Endodermal cell (in vitro differentiated cells): ENCODE measurements at places on chromosomes 7 and 10. TPM values are rescaled to one million over a fixed set of nuclear protein-coding genes. Genes with fewer than 3 reads are reported as not detected.

- DNase-seq: no peak
Observed at GRCh38 chr10:113503930-113504329, 48.9 kb upstream of the HABP2 start.

GRCh38 chr7:45681596-45682357 is 107.6 kb downstream of the ADCY1 start:
- DNase-seq: peak; percentile 35

DNA sequence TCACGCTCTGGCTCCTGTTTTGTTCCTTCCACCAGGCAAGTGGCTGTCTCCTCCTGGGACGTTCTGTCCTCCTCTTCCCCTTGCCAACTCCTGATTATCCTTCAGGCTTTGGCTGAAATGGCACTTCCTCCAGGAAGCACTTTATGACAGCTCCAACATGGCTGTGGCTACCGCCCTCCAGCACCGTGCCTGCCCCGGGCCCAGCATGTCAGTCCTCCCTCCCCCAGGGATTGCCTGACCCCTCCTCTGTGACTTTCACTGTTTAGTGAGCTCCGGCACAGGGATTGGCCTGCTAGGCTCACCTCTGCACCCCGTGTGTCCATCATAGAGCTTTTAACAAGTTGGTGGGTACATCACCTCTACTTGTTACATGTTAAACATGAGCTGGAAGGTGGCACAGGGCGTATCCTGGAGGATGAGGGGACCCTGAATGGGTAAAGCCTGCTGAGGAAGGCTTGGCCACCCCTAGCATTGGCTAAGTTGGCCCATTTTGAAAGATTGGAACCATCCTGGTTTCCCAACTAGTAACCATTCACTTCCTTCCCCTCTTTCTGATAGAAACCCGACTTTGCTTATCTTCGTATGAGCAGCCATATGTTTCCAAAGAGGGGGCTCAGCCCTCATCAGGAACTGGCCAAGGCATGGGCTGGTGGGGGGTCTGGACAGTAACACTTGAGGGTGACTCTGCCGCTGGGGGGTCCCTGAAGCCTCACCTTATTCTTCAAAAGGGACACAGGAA is 10.5 kb upstream of the ADAMTS14 start:
- DNase-seq: no peak

GRCh38 chr10:69636626-69637605 is 6.9 kb downstream of the FAM241B start:
- DNase-seq: peak; percentile 86

- DNase-seq: no peak
Observed at GRCh38 chr7:101939136-101939695, 121.8 kb downstream of the CUX1 start.

DNA sequence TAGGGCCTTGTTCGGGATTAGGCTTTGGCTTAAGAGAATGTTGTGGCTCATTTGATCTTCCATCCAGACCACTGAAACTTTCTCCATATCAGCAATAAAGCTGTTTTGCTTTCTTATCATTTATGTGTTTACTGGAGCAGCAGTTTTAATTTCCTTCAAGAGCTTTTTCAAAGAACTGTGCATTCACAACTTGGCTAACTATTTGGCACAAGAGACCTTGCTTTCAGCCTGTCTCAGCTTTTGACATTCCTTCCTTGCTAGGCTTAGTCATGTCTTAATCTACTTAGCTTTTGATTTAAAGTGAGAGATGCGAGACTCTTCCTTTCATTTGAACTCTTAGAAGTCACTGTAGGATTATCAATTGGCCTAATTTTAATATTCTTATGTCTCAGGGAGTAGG is 19.1 kb upstream of the AKR1B1 start:
- no peak for DNase-seq

DNA sequence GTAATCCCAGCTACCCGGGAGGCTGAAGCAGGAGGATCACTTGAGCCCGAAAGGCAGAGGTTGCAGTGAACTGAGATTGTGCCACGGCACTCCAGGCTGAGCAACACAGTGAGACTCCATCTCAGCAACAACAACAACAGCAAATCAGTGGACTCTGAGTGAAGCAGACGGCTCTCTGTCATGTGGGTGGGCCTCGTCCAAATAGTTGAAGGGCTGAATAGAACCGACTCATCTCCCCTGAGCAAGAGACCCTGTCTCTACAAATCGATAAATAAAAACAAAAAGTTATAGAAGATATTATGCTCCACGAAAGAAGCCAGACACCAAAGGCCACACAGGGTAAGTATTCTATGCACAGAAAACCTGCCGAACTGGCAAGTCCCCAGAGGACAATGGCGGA is 45.9 kb downstream of the UNCX start:
- no peak for DNase-seq

GRCh38 chr7:131950758-131951157 is 394.3 kb upstream of the PODXL start:
- no peak for DNase-seq

GRCh38 chr7:91514591-91514990 is 250.4 kb downstream of the FZD1 start:
- no peak for DNase-seq

DNA sequence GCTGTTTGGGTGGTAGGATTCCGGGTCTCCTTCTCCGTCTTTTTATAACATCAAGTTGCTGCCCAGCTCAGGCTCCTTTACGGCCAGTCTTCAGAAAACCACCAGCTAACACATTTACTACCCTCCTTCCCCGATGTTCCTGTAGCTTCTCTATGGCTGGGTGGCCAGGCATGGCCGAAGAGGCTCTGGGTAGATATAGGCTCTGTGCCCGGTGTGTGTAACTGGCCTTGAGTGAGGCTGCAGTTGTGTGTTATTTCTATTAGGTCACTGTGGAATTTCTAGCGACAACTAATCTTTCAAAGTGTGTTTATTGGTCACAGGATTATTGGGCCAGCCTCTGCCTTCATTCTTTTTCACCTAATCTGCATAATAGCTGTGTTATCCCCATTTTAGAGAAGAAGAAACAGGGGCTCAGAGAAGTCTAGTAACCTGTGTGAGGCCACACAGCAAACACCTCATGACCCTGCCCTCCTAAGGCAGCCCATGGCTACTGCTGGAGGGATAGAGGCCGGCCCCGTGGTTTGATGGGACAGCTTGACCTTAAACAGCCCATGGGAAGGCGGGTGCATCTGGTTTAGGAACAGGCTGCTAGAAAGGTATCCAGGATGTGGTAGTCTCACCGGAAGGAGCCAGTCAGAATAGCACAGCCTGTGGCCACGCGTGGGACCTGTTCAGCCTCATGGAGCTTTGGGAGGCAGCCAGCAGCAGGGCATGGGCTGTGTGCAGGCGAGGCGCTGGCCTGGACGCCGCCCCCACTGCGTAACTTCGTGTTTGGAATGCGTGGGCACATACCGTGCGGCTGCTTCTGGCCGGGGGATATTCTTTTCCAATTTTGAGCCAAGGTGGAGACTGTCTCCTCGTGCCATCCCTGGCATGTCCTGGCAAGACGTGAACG is 29.7 kb downstream of the HTRA1 start:
- no peak for DNase-seq

GRCh38 chr7:155699180-155699579 is 54.7 kb downstream of the RBM33 start:
- no peak for DNase-seq

DNA sequence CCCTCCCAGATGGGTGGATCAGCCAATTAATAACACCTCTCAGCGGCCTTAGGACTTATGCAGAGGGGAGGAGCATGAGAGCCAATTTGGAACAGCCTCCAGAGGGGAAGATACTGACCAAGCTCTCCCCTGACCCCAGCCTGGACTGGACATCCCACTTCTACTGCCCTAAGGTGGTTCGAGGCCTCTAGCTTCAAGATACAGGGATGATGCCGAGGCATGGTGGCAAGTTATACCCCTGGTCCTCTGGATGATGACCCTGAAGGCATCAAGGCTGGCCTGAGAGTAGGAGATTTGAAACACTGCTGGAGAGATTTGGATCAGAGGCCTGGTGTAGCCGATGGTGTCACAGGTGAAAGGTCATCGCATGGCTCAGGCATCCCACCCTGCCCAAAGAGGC is 3.2 kb downstream of the CDH23 start:
- peak; percentile 28 for DNase-seq

GRCh38 chr7:93147363-93147762 is 822 bp downstream of the SAMD9L start:
- DNase-seq: peak; percentile 47

- no peak for DNase-seq
Observed at GRCh38 chr10:120943542-120943941, 92.4 kb downstream of the WDR11 start.

DNA sequence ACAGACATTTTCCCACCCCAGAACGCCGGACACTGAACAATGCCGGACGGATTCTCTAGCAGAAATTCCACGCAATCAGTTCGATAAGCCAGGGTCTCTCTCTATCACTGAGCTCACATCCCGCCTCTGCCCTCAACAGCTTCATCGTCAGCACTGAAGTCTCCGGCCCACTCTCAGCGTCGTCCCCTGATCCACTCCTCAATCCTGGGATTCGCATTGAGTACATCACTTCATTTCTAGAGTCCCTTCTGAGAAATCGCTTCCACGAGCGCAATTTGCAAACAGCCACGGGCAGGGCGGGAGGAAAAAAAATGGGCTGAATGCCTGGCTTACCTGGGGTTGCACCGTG is 365 bp downstream of the YME1L1 start:
- no peak for DNase-seq

DNA sequence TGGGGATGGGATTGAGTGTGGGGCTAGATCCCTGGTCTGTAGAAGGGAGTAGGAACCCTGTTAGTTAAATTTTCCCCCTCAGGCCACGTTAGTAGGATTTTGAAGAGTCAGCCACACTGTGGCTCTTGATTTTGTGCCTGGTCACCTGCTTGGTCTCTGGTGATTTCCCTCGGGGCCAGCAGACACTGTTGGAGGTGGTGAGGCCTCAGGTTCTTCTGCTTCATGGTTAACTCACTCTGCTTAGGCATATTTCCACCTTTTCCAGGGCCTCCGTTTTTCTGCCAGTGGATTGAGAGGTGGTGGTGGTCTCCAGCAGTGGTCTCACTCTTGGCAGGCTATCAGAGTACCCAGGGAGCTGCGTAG is 4.1 kb downstream of the TSPAN14 start:
- DNase-seq: no peak

GRCh38 chr7:154776350-154776749 is 226.6 kb downstream of the PAXIP1 start:
- no peak for DNase-seq

DNA sequence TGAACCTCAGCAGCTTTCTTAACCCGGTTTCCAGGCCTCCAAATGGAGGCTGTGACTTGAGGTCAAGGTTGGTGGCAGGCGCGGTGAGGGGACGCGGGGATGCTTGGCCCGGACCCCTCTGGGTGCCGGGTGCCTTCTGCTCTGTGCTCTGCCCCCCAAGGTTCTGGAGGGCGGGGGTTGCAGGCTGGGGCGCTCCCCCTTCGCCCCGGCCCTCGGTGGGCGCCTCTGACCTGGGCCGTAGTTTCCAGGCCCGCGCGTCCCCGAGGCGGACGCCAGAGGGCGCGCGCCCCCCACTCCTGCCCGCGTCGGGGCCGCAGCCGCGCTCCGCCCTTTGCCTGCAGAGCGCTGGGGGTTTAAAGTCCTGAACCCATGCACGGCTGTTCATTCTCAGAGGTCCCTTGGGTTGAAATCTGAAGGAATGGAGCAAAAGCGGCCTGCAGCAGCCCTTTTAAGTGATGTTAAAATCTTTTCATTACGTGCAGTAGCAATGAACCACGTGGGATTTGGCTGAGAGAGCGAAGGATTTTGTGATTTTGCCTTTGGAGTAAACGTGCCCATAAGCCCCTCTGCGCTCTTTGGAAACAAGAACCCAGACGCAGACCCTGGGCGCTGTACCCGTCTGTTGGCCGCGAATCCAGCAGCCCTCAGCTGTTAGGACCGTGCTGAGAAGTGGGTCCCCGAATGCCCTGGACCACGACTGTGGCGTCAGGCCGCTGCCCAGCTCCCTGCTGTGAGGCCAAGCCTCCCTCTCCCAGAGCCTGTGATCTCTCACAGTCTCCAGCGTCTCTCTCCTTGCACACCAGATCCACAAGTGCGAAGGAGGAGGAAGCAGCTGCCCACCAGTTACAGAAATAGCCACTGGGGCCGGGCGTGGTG is 135.0 kb downstream of the ACTR3B start:
- peak; percentile 84 for DNase-seq

DNA sequence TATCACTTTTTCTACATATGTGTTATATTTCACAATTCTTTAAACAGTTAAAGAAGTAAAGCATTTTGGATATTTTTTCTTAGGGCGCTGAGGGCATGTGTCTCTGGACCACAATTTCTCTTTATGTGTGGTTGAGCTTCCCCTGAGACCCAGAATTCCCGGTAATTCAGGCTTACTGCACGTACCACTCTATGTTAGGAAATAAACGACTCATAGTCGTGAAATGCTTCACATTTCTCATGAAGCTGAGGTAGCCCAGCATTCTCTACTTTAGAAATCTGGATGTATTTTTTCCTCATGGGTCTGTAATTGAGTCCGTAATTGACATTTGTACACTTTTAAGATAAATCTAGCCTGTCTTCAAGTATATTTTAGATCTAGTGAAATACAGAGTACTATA is 170.6 kb downstream of the FZD1 start:
- no peak for DNase-seq

Gene AQP1
- total RNA-seq: 0.26 and 0.45 TPM in 2 replicates

Gene EGR2
- total RNA-seq: 0.24 to 0.84 TPM in 2 of 3 replicates, not detected in the other

Gene AP5Z1
- total RNA-seq: 32.7 and 34.7 TPM in 2 replicates

Gene RGR
- total RNA-seq: not detected in 2 replicates

Gene TRIM50
- 0.33 TPM in 1 of 3 replicates, not detected in the others for total RNA-seq

Gene GPR158
- 0.06 to 0.19 TPM (median 0.09 TPM) in 3 replicates for total RNA-seq

Gene SERPINE1
- total RNA-seq: 0.84 to 1.3 TPM (median 0.89 TPM) in 3 replicates

Gene SEC23IP
- 88.5 to 103 TPM (median 93.6 TPM) in 3 replicates for total RNA-seq

Gene ACTL6B
- total RNA-seq: not detected in 2 replicates
